ENCODE measurements at places on chromosomes 11 and 22.

DNA sequence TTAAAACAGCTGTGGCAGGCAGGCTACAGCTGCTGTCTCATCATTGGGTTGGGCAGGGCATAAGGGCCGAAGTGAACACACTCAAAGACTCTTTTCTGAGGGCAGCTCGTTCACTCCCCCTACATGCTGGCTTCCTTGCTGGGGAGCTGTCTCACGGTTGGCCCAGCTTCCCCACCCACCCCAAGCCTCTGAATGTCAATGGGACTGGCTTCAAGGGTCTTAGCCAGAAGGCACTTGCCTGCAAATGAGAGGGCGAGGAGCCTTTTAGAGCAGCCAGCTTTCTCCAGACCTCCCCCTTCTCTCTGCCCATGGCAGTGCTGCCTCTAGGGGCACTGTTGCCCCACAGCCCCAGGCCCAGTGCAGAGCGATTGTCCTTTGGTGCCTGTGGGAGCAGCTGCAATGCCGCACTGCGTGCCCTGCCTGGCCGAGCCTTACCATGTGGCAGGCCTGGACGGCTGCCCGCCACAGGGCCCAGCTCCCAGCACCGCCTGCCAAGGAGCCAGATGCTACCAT lies 94.7 kb upstream of the RASSF10 start:
- DNase-seq: peak; percentile 40

GRCh38 chr22:41247703-41248102 lies 7.0 kb upstream of the CHADL start:
- DNase-seq: no peak

- no peak for DNase-seq
These were observed 1032.8 kb upstream of the RAG2 start for GRCh38 chr11:37630866-37631265.

GRCh38 chr22:19464546-19464945 lies 14.4 kb downstream of the UFD1 start:
- DNase-seq: no peak

- DNase-seq: no peak
These were observed 36.6 kb downstream of the SLC25A17 start for GRCh38 chr22:40782521-40782920.

- DNase-seq: no peak
These were observed 38.1 kb upstream of the PCF11 start for GRCh38 chr11:83118814-83119213.

GRCh38 chr22:20080776-20081654 lies 974 bp downstream of the DGCR8 start:
- peak; percentile 84 for DNase-seq

GRCh38 chr11:58776891-58777710 lies 45.4 kb upstream of the GLYAT start:
- DNase-seq: no peak

DNA sequence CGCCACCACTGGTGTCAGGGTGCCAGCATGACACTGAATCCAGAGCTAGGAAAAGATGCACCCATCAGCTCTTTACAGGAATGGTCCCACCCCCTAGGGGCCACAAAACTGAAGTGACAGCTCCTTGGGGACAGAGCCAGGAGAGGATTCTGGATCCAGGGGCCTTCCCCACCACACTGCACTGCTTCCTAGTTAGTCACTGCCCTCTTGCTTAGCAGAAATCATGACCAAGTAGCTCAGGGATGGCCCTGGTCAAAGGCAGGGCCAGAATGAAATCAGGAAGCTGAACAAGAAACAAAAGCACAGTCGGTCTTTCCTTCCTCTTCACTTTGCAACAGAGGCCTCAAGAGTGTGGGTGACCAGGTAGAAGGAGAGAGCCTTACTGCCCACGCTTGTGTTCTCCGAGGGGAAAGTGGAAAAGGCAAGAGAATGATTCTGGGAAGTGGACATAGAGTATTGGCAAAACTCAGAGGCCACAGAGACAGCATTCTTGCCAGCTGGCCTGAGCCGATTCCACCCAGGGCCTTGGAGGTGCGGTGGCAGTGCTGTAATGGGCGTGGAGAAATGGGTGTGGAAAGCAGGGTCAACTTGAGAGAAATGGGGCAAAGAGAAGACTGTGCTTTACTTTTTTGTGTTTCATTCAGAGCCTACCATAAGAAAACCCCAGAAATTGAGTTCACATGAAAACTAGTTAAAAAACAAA lies 39.8 kb downstream of the KCNJ1 start:
- no peak for DNase-seq

- DNase-seq: no peak
These were observed 566.8 kb upstream of the KIRREL3 start for GRCh38 chr11:127567237-127567932.

DNA sequence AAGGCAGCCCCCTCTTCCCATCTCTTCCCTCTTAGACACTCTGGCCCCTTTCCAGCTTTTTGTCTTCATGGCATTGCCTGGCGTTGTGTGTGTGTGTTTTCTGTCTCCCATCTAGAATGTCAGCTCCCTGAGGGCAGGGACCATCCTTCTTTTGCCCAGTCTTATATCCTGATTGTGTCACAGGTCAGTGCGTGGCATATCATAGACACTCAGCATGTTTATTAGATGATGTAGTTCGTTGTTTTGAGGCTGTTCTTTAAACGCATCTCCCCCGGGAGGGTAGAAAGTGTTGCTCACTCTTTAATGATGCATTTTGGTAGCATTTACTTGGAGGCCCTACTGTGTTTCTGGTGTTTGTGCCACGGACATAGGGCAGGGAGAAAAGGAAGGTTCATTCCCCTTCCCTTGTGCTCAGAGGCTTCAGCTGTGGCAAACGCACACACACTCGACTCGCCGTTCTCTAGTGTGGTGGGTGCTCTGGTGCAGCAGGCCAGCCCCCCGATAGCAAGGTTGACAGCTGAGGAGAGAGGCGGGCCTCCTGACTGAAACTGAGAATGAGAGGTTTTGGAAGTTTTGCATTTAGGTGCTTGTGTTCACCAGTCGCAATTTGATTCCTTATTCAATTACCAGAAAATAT lies 60.2 kb downstream of the TNRC6B start:
- peak; percentile 4 for DNase-seq

- DNase-seq: peak; percentile 39
These were observed 10.5 kb upstream of the TTLL12 start for GRCh38 chr22:43197271-43197941.

DNA sequence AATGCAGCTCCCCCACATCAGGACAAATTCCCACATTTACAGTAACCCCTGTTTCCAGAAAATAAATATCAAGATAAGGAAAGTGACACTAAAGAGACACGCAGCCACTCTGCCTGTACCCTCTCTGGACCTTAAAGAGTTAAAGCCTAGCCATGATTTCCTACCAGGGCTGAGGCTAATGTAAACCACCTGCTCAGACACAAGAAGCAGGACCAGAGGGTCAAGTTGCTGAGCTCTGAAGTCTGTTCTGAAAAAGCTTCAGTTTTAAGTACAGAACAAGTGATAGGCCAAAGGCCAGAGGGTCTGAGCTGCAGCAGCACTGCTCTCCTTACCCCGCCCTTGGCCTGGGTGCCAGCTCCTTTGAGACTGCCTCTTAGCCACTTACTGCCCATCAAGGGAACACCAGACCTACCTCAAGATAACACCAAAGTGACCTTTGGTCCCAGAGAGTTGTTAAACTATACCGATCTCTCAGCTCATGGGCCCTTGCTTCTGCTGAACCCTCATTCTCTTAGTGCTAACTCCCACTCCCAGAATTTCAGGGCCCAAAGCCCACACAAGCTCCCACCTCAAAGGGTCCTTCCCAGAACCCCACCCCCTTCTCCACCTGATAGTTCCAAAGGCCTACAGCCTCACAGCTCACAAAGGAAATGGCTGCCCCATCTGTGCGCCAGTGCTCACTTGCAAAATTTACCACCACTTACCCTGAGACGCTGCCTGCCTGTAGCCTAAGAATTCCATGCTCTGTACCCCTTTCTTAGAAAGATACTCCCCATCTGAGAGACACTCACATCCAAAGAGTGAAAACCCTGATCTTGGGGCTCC lies 40.5 kb downstream of the IL18BP start:
- DNase-seq: no peak

DNA sequence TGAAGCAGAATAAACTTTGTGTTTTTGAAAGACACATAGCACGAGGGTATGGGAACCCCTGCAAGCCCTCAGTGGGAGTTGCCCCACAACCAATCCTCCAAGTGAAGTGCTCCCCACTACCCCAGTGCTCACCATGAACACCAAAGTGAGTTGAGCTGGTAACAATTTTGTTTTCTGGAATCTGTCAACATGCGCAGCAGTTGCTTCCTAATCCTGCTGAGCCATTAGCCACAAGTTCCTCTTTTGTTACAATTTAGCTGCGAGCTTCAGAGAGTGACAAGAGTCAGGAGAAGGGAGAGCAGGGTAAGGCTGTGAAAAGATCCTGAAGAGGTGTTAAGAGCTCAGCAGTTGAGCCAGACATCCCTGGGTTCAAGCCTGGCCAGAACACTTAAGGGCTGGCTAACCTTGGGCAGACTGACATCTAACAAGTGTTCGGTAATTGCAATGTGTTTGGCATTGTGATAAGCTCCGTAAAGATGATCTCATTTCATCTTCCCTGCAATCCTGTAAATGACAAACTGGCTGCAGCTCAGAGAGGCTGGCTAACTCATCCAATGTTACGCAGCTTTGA lies 24.1 kb upstream of the ASPHD2 start:
- DNase-seq: no peak

DNA sequence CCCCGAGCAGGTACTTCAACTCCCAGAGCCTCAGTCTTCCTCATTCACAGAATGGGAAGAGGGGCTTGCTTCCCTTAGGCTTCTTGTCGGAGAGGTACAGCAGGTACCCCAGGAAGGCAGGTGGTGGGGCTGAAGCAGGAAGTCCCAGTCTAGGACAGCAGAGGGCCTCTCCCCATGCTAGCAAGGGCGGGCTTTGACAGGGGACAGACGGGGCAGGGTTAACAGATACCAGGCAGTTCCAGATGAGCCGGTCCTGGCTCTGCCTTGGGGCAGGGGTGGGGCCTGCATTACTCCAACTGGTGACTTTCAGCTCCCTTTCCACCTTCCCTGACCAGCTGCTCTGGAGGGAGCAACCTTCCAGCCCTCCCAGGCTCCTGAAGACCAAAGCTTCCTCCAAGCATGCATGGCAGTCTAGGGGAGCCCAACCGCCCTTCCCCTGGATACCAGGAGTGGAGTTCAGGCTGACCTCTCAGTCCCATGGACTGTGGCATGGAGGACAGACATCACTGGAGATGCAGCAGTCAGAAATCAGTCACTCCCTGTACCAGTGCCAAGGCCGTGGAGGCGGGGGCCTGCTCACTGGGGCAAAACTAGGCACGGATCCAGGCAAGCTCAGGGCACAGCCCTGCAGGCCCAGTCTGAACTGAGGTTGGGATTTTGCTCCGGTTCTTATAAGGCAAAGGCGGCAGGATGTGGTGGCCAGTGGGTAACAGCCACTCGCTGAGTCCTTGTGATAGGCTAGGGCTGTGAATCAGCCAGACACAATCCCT lies 60.5 kb downstream of the NAT10 start:
- DNase-seq: no peak

GRCh38 chr11:107655602-107656001 lies 56.3 kb downstream of the SLN start:
- no peak for DNase-seq
